ENCODE measurements at places on chromosomes 5 and 9. TPM values are rescaled to one million over a fixed set of nuclear protein-coding genes. Genes with fewer than 3 reads are reported as not detected.

GRCh38 chr9:104861397-104861796 lies 66.6 kb downstream of the ABCA1 start:
- DNase-seq: no peak

DNA sequence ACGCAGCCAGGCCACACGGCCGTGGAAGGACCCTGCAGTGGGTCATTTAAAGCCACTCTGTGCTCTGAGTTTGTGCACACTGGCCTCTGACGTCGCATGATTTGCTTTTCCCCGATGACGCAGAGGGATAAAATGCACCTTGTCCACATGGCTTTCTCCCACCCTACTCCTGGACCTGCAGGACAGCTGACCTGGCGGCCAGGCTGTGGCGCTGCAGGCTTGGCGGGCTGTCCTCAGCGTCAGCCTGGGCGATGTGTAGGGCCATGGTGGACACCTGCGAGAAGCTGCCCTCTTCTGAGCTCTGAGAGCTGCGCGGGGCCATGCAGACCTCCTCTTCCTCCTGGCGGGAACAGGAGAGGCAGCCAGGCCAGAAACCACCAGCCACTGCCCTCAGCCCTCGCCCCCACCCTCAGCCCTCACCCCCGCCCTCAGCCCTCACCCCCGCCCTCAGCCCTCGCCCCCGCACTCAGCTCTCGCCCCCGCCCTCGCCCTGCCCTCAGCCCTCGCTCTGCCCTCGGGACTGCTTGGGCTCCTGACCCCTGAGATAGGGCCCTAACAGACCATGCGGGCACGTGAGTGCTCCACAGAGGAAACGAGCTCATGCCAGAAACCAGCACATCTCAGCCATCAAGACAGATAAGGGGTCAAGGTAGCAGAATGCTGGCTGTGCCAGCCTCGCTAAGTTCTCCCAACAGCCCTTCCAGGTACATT lies 20.0 kb upstream of the SCGB3A1 start:
- DNase-seq: no peak

DNA sequence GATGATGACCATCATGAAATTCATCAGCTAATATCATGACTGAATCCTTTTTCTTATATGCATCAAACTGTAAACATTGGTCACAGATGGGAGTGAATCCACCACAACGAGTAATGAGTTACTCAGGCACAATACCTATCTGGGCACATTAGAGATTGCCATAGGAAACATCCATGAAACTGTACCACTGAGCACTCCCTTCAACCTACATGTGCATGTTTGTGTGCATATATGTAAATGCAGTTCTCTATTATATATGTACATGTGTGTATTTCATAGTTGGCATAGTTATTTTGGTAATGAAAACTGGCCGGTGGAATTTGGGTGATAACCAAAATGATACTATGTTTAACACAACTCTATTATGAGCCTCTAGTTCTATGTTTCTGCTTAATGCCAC lies 387.3 kb upstream of the ARRDC3 start:
- DNase-seq: no peak

- DNase-seq: no peak
Observed at GRCh38 chr9:117234103-117234502, 180.8 kb downstream of the ASTN2 start.

The LCN1 gene
- not detected for total RNA-seq

The OLFML2A gene
- total RNA-seq: 8.6 TPM

The DENND1A gene
- total RNA-seq: 6.4 TPM

The FOXD4L5 gene
- total RNA-seq: 0.20 TPM

Data from pancreas (tissue), 10 donors.